GM23338 (cell line): ENCODE measurements at places on chromosomes 16 and 17. TPM values are rescaled to one million over a fixed set of nuclear protein-coding genes. Genes with fewer than 3 reads are reported as not detected.

Gene KRT15
- 0.03 and 1.2 TPM in 2 replicates for total RNA-seq

Gene MAP2K6
- total RNA-seq: 26.3 and 27.0 TPM in 2 replicates

Gene TBC1D3G
- not detected in 2 replicates for total RNA-seq

Gene MIEN1
- 24.3 and 37.1 TPM in 2 replicates for total RNA-seq

Gene EXOC7
- 65.9 and 75.4 TPM in 2 replicates for total RNA-seq

Gene CREBBP
- 42.7 and 54.8 TPM in 2 replicates for total RNA-seq
